HFF-Myc (cell line): ENCODE measurements at places on chromosomes 11 and 22.
A peak's percentile ranks its signal among the peaks of the same experiment; 100 is the strongest.

- no peak for DNase-seq
Observed at GRCh38 chr22:31287818-31288495, 4.3 kb downstream of the PIK3IP1 start.

DNA sequence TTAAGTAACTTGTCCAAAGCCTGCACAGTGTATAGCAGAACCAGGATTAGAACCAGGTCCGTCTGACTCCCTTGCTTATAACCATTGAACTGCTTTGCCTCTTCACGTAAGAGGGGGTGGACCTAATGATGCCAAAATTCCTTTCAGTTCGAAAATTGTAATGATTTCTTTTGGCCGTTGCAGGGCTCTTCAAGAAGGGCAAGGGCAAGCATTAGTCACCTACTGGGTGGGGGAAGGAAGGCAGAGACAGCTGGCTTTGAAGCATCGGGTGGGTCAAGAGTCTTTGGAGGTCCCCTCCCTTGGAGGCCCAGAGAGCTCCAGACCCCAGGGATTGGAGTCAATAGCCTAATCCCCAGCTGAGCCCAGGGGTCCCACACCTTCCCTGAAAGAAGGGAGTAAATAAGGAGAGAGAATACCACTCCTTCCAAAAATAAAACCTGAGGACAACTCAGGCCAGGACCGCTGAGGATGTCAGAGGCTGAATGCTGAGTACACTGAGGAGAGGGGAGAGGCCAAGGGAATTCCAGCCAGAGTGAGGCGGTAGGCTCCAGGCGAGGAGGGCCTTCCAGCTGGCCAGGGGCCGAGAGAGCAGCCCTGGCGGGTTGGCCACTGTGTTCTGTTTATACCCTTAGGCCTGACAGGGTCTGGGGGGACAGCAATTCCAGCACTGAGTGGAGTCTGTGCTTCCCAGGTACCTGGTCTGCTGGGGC is 14.1 kb downstream of the CREB3L1 start:
- no peak for DNase-seq

- DNase-seq = no peak
Observed at GRCh38 chr11:4092026-4092425, 2.6 kb upstream of the RRM1 start.

DNA sequence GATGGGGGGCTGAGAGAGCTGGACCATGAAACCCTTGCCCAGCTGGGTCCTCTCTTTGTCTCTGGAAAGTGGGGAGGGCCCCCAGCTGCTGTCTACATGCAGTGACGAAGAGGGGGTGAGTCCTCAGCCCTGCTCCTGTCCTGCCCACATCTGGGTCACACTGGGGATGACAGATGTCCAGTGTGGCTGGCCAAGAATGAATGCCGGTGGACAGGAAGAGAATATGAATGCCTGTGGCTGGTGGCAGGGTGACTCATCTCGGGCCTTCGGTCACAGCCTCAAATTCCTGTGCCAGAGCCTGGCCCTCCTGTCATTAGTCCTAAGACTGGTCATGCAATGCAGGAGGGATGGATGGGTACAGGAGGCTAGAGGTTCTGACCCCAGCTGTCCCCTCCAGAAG is 2.2 kb upstream of the PNPLA3 start:
- DNase-seq = peak; percentile 32

- DNase-seq = no peak
Observed at GRCh38 chr11:131235328-131236298, 134.8 kb upstream of the NTM start.

DNA sequence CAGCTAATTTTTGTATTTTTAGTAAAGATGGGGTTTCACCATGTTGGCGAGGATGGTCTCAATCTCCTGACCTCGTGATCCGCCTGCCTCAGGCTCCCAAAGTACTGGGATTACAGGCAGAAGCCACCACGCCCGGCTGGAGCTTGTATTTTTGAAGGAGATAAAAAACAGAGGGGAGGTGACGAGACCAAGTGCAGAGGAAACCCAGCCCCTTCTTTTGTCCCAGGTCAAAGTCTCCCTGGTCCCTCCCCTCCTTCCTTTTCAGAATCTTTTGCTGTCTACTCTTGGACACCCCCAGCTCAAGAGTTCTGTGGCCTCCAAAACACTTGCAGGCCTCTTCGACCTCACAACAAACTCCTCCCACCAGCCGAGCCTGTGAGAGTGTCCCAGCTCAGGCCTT is 12.2 kb upstream of the TMEM184B start:
- no peak for DNase-seq

GRCh38 chr22:35598396-35598710 is 18.8 kb downstream of the MB start:
- DNase-seq = no peak

- DNase-seq = no peak
Observed at GRCh38 chr11:129530154-129530895, 154.7 kb downstream of the BARX2 start.

DNA sequence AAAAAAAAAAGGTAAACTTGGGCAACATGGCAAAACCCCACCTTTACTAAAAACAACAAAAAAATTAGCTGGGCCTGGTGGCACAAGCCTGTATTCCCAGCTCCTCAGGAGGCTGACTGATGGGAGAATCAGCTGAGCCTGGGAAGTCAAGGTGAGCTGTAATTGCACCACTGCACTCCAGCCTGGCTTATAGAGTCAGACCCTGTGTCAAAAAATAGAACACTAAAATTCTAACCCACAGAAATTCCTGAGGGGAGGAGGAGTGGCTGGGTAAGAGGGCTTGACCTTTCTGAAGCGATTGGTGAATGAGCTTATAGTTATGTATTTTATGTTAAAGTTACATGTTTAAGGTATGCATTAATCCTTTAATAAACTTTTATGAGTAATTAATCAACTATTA is 53.3 kb downstream of the FAT3 start:
- DNase-seq = no peak

DNA sequence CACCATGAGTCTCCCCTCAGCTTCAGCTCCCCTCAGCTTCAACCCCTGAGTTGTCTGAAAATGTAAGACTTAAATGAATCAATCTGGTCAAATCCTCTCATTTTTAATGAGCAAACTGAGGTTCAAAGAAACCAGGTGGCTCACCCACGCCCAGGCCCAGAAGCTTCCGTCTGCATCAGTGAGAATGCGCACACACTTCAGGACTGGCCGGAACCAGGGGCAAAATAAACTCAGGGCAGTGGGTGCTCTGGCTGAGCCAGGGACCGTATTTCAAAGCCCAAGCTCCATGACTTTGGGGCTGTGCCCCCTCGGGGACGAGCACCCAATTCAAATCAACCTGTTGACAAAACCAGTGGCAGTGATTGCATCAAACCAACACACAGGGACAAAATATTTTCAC is 3.1 kb downstream of the SULT4A1 start:
- DNase-seq = no peak

DNA sequence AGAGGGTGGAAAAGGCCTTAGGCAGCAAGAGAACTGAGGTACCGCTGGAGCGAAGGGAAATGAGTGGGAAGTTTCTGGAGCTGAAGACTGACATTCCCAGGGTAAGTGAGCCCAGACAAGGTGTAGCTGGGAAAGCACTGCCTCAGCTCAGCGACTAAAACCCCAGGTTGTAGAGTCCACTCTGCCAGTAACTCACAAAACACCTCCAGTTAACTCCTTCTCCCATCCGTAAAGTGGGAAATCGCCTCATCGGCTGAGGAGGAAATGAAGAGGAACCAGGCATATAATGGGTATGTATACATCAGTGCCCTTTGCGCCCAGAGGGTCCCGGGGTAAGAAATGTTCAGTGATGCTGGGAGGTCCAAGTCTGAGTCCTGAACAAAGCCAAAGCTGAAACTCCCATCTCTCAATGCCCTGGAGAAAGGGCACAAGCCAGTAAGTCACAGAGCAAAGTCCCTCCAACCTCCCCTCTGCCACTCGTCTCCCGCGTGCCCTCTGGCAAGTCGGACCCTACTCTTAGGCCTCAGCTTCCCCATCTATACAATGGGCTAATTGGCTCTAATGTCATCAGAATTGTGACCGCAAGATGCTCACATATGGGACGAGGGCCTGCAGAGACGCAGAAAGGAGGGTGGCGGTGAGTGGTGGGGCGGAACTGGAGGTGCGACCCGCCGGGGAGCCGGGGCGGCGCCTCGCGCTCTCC is 588 bp downstream of the VPS37C start:
- no peak for DNase-seq

GRCh38 chr11:63212742-63213141 is 30.7 kb downstream of the SLC22A25 start:
- peak; percentile 1 for DNase-seq

- no peak for DNase-seq
Observed at GRCh38 chr11:29153078-29153477, 863.8 kb downstream of the KCNA4 start.

DNA sequence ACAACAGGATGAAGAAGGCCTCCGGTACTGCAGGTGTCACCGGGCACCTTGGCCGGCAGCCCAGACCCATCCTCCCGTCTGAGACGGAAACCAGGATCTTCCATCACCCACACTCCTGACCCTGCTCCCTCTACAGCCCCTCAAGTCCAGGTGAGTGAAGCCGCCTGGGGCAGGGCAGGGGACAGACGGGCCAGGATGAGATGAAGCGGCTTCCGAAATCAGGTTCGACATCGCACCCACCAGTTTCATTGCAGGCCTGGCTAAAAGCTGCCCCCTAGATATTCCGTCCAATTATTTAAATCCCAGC is 639.1 kb downstream of the TBC1D22A start:
- no peak for DNase-seq

- DNase-seq = no peak
Observed at GRCh38 chr11:133711545-133711944, 133.8 kb downstream of the SPATA19 start.

GRCh38 chr11:10796191-10796590 is 12.5 kb downstream of the EIF4G2 start:
- no peak for DNase-seq

DNA sequence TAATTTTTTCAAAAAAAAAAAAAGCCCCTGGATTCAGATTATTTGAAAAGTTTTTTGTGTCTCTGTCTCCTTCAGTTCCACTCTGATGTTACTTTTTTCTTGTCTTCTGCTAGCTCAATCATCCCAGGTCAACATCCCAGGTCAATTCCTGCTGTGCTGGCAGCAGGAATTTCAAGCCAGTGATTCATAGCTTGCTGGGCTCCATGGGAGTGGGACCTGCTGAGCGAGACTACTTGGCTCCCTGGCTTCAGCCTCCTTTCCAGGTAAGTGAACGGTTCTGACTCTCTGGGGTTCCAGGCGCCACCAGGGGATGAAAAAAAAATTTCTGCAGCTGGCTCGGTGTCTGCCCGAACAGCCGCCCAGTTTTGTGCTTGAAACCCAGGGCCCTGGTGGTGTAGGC is 31.4 kb downstream of the PLAAT5 start:
- no peak for DNase-seq

DNA sequence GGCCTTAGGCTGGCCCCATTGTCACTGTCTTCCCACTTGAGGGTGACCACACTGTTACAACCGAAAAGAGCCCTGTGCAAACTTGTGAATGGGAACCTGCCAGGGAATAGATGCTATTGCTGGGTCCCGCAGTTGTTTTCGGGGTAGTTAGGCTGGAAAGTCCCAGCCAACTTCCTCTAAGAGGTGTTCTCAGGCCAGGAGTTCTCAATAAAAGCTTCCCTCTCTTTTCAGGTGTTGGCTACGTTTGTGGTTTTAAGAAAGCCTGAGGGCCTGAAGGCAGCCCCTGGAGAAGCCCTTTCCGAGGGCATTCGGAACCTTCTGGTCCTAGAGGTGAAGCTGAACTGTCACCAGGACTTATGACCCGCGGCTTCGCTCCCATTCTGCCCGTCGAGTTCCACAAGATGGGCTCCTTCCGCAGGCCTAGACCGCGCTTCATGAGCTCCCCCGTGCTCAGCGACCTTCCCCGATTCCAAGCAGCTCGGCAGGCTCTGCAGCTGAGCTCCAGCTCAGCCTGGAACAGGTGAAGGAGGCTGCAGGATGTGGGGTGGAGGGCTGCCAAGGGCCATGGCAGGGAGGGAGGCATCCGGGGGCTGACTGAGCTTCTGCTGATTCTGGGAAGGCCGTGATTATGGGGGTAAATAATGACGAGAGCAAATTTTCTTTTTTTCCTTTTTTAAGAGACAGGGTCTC is 104.8 kb downstream of the PRR5L start:
- DNase-seq = no peak

GRCh38 chr11:129225190-129225589 is 33.1 kb upstream of the ARHGAP32 start:
- no peak for DNase-seq

DNA sequence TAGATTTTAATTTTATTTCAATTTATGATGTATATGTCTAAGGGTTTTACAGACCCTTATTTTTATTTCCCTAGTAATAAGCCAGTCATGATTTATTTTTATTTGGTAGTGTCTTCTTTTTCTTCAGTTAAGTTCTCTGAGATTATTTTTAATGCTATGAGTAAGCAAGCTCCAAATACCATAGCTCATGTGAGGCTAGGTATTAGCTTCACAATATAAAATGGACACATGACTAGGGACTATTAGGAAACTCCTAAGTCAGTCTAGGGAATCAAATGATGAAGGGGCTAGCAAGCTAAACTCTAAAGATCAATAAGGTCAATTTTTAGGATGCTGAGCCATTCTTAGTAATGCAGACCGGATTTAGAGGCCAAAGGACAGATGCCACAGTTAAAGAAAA is 45.9 kb downstream of the CKAP5 start:
- DNase-seq = no peak

DNA sequence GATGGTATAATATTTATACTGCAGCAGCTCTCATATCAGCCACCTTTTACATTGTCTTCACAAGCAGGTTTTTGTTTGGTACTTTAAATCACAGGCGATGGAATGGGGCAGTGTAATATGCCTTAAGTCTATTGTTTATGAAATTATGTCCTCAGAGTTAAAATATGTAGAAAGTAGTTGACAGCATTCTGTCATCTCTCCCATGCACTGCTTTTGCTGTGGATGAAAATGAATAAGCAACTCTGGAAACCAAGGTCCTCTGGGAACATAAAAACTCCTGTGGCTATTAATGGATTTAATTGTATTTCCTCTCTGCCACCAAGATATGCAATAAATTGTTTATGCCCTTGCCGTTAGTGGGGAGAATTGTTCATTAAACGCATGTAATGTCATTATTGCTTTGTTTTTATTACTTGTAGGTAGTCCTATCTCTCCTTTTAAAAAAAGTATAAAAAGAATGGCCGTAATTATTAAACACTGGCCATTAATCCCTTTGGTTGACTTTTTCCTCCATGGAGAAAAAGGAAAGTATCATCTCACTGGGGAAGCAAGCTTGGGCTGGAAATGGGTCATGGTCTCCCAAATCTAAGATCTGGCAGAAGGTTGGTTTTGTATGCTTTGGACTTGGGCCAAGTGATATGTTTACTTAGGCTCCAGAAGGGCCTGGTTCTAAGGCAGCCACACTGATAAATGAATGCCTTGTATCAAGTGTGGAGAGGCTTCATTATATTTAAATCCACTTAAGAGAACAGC is 13.1 kb downstream of the PACS1 start:
- no peak for DNase-seq

DNA sequence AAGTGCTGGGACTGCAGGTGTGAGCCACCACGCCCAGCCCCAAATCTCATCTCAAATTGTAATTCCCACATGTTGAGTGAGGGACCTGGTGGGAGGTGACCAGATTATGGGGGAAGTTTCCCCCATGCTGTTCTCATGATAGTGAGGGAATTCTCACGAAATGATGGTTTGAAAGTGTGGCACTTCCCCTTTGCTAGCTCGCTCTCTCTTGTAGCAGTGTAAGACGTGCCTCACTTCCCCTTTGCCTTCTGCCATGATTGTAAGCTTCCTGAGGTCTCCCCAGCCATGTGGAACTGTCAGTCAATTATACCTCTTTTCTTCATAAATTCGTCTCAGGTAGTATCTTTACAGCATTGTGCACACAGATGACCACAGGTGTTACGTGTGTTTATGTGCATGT is 357.8 kb downstream of the CADM1 start:
- no peak for DNase-seq

- peak; percentile 80 for DNase-seq
Observed at GRCh38 chr22:38317995-38318715, 922 bp upstream of the CSNK1E start.
